ENCODE measurements at places on chromosomes 1 and 21.
A peak's percentile ranks its signal among the peaks of the same experiment; 100 is the strongest.

DNA sequence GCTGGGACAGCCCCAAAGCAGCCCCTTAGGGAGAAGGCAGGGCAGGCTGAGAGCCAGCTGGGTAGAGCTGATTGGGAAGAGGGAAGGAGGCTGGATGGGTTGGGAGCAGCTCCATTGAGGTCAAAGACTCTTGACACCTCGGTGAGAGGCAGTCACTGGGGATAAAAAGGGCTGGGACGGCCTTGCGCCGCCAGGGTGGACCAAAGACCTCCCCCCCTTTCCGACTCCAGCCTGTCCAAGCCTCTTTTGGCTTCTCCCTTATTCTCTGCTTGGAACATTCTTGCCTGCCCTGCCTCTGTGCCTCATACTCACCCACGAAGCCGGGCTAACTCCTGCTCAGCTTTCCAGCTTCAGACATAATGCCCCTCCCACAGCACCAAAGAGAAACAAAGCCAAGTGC, 51.1 kb downstream of the LRRC38 start:
- no peak for DNase-seq

DNA sequence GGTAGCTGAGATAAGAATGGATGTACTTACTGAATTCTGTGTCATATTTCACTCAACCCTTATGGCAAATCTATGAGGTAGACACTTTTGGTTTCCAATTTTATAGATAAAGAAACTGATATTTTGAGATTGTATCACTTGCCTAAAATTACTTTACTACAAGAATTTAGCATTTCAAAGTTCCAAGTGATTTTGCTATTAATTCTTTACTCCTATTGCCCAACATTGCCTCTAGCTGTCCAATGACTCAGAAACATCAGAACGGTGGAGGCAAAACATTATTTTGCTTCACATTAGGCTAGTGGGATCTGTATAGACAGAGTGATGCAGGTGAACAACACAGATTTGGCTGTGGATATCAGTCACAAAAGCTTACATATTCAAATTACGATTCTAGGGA, 747.2 kb upstream of the NEGR1 start:
- no peak for DNase-seq

GRCh38 chr1:69533343-69533742, 34.4 kb upstream of the LRRC7 start:
- DNase-seq = no peak

DNA sequence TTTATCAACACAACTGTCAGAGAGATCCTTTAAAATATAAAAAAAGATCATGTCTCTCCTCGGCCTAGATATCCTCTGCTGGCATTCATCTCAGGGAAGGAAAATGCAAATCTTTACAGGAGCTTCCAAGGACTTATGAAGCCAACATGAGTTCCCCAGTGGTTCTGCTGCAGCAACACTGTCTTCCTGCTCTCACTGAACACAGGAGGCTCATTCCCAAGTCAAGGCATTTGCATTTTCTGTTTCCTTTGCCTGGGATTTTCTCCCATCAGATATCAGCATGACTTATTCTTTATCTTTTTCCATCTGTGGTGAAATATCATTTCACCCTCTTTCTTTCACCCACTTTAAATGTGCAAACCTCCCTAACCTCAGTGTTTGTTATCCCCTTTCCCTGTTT, 513.8 kb upstream of the ZP4 start:
- no peak for DNase-seq

GRCh38 chr1:232422898-232423297, 207.0 kb downstream of the SIPA1L2 start:
- no peak for DNase-seq

GRCh38 chr1:80003250-80003649, 996.7 kb upstream of the ADGRL4 start:
- no peak for DNase-seq

DNA sequence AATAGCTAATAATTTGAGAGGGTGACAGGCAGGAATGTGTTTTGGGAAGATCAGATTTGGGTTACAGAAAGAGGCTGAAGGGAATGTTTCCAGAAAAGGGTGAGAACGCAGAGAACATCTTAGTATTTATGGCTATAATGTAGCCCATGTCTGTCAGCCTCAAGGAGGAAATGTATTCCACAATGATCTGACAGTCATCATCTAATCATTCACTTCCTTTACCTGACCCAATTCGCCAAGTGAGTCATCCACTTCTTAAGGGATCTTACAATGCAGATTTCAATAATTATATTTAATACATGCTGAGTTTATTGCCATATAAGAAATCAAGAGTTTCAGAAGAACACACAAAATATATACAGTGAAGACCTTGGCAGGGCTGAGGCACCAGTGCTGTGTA, 10.8 kb downstream of the TRIM45 start:
- DNase-seq = no peak

DNA sequence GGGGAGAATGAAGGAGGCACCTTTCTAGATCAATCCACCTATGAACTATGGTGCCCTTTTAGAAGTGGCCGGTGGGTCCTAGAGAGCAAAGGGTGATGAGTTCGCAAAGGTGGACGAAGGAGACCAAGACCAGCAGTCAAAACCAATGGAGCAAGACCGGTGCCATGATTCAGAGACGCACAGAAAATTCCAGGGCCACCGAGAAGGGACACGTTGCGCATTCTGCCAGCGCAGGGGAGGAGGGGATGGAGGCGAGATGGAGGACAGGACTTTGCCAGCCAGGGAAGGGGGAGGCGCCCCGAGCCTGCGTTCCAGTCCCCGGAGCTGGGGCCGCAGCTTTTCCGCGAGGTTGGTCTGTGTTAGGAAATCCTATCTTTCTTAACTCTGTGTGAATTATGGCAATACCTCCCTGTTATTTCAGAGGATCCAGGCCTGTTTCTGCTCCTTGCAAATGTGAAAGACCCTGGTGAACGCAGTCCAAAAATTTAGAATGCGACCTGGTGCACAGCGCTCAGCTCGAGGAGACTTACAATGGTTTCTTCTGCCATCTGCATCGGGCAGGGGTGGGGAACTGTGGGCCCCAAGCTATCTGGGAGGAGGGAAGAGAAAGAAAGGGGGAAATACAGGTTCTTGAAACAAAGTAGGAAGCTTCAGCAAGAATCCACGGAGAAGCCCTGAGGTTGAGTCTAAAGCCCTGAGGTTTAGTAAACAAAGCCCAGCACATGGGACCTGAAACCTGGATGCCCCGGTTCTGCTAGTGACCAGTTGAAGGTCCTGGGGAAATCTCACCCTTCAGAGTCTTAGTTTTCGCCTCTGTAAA, 129.4 kb downstream of the MRPS6 start:
- no peak for DNase-seq

- DNase-seq = no peak
Observed at GRCh38 chr21:34959607-34960006, 89.5 kb downstream of the RUNX1 start.

- peak; percentile 35 for DNase-seq
Observed at GRCh38 chr1:233935297-233935868, 30.9 kb downstream of the SLC35F3 start.

- DNase-seq = no peak
Observed at GRCh38 chr1:56819387-56819899, at the start of gene FYB2. FYB2 (minus strand) TSS chr1:56819404; CDS start chr1:56819290, 114 bp downstream.

DNA sequence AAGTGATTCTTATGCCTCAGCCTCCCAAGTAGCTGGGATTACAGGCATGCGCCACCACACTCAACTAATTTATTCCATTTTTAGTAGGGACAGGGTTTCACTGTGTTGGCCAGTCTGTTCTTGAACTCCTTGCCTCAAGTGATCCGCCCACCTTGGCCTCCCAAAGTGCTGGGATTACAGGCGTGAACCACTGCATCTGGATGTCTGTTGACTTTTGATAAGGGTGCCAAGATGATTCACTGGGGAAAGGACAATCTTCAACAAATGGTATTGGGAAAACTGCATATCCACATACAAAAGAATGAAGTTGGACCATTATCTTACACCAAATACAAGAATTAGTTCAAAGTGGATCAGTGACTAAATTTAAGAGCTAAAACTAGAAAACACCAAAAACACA, 19.8 kb downstream of the RO60 start:
- no peak for DNase-seq

GRCh38 chr21:35309316-35309715, 260.2 kb upstream of the RUNX1 start:
- no peak for DNase-seq

DNA sequence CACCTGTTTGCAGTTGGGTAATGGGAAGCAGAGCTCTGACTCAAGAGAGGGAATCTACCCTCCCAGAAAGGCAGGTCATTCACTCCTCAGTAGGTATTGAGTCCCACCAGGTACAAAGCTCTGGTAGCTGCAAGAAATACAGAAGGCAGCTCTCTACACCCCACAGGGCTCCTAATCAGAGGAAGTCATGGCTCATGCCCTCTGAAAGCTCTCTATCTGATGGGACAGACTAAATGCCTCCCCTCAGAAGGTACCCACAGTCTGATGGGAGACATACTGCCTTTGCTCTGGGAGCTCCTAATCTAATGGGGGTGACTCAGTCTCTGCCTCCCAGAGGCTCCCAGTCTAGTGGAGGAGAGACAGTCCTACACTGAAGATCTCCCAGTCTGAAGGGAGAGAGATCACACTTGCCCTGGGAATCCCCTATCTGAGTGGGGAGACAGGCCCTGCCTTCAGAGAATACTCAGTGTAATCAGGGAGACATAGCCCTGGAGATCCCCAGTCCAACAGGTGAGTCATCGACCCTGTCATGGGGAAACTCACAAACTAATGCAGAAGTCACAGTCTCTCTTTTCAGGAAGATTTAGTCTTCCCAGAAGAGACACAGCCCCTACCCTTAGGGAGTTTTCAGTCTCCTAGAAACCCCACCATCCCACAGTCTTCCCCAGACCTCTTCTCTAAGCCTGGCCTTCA, 23.7 kb downstream of the CAMK1G start:
- DNase-seq = peak; percentile 66

- DNase-seq = no peak
Observed at GRCh38 chr1:97046765-97047420, 325.3 kb downstream of the PTBP2 start.

- no peak for DNase-seq
Observed at GRCh38 chr21:42144679-42145568, 73.8 kb downstream of the UMODL1 start.

DNA sequence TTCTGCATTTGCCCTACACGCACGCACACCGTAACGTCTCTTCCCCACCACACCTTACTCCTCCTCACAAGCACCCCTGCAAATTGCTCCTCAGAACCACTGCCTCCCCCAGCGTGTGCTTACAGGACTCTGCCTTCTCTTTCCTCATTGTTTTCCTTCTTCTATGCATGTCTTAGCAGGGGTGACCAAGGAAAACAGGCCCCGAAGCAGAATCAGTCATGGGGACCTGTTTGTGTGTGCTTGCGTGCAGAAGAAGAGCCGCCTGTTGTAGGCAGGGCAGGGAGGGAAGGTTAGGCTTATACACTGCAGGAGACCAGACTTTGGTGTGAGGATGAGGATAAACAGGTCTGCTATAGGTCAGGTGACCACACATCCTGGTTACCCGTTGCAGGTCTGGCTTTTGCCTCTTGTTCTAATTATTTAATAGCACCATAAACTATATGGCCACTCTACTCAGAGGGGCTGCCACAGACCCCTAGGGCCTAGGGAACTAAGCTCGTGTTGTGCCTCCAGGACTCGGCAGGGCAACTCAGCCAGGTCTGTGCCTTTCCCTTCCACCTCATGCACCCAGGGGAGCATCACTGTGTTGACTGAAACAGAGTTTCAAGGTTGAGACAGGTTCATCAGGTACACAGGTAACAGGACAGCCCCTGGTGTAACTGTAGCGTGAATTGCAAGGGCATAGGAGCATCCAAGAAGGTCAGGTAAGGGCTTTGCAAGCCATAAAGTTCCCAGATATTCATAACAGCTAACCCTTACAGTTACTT, 60.8 kb upstream of the EPS8L3 start:
- DNase-seq = no peak

Measured in large intestine (tissue), 12 donors.